CD4-positive, alpha-beta T cell treated with Interleukin-2 at 100 ng/mL for 4 hours (primary cell): ENCODE measurements at places on chromosomes 3 and 15.

DNA sequence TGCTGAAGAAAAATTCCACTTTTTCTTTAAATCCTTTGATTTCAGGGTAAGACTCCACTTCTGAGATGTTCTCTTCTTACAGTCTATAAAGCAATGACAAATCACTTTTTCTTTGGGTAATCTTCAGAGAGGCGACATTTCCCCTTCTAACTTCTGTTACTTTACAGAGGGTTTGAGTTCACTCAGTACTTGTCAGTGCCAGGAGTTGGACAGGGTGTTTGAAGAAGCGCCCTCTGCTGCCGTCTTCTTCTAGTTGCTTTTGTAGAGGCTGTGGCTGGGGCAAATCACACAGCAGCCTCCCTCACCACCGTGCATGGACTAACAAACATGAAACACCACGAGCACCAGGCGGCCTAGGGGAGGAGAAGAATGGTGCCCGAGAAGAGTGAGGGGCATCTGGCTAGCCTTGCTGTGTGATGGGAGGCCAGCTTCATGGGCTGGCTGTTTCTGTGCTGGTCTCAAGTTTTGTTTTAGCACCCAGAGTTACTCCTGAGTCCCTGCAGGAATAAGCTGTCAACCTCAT lies at the start of gene CD80:
Gene CD80 (minus strand): TSS at position 174 of the 523 bp plus-strand sequence. CDS start 1,886 bp downstream, outside the sequence.
- peak; percentile 70 for DNase-seq

DNA sequence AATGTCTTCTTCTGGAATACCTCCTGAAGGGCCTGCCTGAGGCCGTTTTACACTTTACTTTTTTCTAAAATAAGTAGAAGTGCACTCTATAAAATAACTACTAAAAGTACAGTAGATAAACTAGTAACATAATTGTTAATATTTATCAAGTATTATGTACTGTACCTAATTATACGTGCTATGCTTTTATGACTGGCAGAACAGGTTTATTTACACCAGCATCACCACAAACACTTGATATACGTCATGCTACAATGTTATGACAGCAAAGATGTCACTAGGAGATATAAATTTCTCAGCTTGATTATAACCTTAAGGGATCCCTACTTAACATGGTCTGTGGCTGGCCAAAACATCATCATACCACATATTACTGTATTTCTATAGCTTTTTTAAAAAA lies 29.4 kb downstream of the DLG1 start:
- DNase-seq: no peak

GRCh38 chr3:185519021-185519420 lies 20.2 kb upstream of the TMEM41A start:
- no peak for DNase-seq

GRCh38 chr3:105513886-105514285 lies 147.2 kb downstream of the ALCAM start:
- no peak for DNase-seq

DNA sequence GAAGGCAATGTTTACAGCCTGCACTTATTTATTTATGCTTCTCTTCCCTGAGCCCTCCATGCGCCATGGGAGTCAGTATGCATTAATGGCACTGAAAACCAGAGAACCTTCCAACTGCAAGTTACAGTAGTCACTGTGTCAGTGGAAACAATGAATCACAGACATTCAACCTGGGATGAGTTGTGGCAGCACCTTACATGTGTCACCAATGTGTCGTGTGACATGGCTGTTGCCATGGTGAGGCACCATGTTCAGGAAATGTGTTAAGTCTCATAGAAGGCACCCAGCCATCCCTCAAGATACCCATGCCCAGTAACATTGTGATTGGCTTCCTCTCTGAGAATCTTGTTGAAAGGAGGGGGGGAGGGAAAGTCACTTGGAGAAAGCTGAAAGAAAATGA lies 105.0 kb downstream of the FOXP1 start:
- DNase-seq: peak; percentile 82

- DNase-seq: no peak
These were observed 30.2 kb downstream of the PGPEP1L start for GRCh38 chr15:98977441-98977840.

- DNase-seq: no peak
These were observed 466 bp upstream of the HCN4 start for GRCh38 chr15:73369154-73369694.

GRCh38 chr3:14295801-14296200 lies 106.6 kb upstream of the SLC6A6 start:
- no peak for DNase-seq

GRCh38 chr3:180321534-180321933 lies 280.4 kb upstream of the TTC14 start:
- no peak for DNase-seq

DNA sequence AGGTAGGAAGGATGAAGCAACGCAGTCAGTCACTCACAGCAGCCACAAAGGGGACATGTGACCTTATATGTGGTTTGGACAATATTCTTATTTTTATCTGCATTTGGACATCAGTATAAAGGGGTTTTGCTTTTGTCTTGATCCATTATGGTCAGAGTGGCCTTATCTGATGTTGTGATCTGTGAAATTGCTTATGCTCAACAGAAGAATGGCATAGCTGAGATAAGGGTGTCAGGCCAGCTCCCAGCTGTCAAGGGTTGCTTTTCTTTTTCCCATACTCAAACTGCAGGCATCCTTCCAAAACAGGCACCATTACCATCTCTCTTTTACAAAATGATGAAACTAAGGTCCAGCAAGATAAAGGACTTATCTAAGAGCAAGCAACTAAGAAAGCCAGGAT lies 28.1 kb downstream of the DCLK3 start:
- no peak for DNase-seq
